Cardiac muscle cell (in vitro differentiated cells and primary cell): ENCODE measurements at places on chromosomes 2 and 18. TPM values are rescaled to one million over a fixed set of nuclear protein-coding genes. Genes with fewer than 3 reads are reported as not detected.

GRCh38 chr18:13392899-13393298 lies 174.3 kb downstream of the LDLRAD4 start:
- DNase-seq, result no peak

GRCh38 chr18:32975501-32975900 lies 202.7 kb upstream of the KLHL14 start:
- DNase-seq, result no peak

Gene ST8SIA5
- total RNA-seq, result 0.67 TPM in 1 of 2 replicates, not detected in the other

DNA sequence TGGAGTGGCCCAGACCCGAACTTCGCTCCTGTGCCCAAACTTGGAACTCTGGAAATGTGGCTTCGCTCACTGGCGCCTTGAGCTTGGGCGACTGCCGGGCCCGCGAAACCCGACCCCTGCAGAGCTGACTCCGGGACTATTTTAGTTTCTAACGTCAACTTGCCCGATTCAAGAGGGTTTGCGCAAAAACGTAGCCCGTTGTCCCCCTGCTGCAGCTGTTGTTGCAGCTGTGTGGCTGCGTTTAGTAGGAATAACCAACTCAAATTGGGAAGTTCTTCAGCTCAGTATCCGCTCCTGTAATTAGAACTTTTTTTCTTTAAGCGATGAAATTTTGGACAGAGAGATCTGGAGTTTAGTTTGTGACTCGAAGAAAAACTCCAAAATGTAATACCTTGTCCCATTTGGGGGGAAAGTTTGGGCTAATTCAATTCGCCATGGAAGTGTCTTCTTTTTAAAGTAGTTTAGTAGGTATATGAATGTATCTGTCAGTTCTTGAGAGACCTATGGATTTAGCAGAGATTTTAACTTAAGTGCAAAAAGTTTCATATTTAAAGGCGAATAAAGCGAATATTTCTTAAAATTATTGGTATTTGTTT lies 559 bp downstream of the MYL12A start:
- peak; percentile 56 for DNase-seq

DNA sequence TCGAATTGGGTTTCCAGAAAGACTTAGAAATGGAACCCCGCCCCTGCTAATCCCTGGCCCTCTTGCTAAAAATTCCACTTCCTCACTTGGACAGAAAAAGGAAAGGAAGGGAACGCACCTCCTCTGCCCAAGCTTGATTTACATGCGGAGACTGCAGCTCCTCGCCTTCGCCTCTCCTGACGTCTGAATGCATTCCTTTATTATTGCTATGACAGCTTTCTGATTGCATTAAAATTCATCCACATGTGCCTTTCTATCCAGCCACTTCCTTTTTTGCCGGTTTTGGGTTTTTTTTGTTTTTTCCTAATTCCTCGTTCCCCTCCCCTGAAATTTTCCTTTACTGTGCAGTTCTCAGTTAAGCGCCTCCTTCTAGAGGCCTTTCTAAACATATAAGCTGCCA lies 287.8 kb downstream of the CELF4 start:
- no peak for DNase-seq

- DNase-seq, result no peak
Observed at GRCh38 chr2:11356764-11357163, 12.3 kb upstream of the ROCK2 start.

Gene KLHL14
- 69.8 and 88.0 TPM in 2 replicates for total RNA-seq

Gene ASXL3
- 8.0 and 10.0 TPM in 2 replicates for total RNA-seq

DNA sequence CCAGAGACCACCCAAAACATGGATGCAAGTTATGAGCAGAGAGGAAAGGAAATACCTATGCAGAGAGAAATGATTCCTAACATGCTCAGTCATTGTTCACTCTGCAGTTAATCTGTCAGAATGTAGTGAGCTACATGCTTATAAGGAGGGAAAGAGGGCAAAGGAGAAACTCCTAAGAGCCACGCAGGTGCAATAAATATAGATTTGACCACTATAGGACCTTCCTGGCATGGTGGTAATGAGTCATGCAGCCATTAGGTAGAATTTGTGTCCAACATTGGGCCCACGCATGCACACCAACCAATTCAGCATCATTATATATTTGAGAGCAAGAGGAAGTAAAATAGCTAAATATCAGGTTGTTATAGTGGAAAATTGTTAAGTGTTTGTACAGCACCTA lies 699.9 kb downstream of the DSC3 start:
- DNase-seq, result no peak

Gene DUSP11
- 15.2 and 16.9 TPM in 2 replicates for total RNA-seq

DNA sequence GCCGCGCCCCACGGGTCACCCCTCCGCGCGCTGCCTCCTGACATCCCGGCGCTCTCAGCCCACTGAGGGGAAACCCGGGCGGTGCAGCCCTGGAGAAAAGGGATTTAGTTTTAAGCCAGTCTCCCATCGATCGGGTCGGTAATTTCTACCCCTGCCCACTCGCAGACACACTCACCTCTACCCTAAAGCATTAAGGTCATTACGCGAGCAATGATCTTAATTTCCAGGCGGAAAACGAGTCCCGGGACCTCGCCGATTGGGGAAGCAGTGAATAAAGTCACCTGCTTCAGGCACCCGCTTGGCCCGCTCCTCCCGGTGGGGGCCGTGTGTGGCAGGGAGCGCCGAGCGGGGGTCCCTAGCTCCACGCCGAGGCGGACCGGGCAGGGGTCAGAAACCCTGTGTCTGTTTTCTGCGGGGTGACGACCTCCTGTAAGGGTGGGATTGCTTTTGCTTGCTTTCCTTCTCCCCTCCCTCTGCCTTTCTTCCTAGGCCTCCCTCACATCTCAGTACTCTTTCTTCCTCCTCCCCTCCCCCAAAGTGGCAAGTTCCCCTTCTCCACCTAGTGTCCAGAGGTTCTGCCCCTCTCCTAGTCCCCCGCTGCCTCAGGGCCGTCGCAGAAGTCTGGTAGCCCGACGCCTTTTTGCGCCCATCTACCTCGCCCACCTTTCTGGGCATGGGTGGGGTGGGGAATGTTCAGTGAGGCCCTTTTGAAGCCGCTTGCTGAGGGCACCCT lies 142.6 kb downstream of the MEIS1 start:
- peak; percentile 52 for DNase-seq

Gene CROCC2
- total RNA-seq, result not detected in 2 replicates

DNA sequence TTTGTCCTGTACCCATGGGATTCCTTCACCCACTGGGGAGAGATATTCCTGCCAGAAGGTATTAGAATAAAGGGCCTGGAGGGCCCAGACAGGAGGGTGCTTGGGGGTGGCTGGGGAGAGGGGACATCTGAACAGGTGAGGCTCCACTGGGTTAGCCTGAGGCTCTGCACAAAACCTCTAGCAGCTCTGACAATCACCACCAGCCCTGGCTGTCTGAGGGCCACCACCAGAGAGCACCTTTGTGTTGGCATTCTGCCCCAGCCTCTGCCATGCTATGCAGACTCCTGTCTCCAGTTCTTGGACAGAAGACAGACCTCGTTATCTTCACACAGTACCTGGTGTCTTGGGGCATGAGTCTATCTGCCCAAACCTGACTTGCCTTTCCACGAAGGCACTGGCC lies 25.3 kb downstream of the SLC16A14 start:
- DNase-seq, result no peak

Gene KIF1A
- total RNA-seq, result 8.0 and 14.1 TPM in 2 replicates

DNA sequence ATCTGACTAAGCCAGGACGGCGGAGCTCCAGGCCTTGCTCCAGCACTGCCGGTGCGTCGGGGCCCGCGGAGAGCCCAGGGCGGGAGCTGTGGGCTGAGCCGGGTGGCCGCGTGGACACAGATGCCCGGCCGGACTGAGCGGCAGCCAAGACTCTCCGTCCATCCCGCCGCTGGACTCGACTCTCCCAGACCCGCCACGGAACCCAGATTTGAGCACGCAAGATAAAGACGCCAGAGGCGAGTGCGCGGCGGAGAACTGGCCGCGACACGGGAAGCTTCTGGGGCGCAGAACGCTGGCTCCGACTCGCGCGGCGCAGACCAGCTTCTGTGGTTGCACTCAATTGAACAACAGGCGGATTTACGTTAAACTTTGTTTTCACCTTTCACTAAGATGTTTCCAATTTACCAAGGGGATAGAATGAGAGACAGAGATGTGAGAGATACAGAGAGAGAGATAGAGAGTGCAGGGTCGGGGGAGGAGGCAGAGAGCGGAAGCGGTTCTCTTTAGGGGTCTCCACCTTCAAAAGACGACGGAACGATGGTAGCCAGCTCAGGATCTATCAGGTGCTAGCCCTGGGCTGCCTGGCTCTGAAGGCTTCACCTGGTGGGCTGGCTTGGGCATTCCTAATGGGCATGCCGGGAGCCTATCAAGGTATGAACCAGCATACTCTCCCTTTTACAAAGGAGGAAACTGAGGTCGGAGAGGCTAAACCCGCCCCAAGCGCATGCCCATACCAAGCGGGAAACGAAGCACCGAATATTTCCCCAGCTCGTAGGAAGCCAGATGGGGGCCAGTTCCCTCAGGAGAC lies 10.4 kb upstream of the EN1 start:
- DNase-seq, result no peak

Gene BUB1
- total RNA-seq, result 17.3 and 64.2 TPM in 2 replicates

Gene MTCL1
- total RNA-seq, result 4.7 and 9.6 TPM in 2 replicates

DNA sequence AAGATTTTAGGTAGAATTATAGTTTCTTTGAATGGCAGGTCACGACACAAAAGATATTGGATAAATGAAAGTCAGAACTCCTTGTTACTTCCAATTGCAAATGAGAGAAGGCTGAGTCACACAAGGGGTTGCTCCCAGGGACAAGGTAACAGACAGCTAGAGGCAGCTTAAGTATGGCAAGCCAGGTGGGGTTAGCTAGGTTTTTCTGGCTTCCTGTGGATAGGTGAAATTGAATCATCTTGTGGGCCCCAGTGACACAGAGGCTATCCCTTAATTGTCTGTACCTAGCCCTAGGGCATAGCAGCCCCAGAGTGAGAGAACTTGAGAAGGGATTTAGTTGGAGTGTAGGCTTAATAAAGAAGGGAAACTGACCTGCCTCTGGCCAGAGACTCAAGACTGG lies 407.7 kb upstream of the SLC8A1 start:
- DNase-seq, result no peak

GRCh38 chr18:78771496-78772359 lies 207.9 kb upstream of the SALL3 start:
- no peak for DNase-seq

GRCh38 chr2:156023229-156023869 lies 309.2 kb downstream of the NR4A2 start:
- no peak for DNase-seq

GRCh38 chr2:47010176-47010575 lies 94.6 kb upstream of the MCFD2 start:
- no peak for DNase-seq

DNA sequence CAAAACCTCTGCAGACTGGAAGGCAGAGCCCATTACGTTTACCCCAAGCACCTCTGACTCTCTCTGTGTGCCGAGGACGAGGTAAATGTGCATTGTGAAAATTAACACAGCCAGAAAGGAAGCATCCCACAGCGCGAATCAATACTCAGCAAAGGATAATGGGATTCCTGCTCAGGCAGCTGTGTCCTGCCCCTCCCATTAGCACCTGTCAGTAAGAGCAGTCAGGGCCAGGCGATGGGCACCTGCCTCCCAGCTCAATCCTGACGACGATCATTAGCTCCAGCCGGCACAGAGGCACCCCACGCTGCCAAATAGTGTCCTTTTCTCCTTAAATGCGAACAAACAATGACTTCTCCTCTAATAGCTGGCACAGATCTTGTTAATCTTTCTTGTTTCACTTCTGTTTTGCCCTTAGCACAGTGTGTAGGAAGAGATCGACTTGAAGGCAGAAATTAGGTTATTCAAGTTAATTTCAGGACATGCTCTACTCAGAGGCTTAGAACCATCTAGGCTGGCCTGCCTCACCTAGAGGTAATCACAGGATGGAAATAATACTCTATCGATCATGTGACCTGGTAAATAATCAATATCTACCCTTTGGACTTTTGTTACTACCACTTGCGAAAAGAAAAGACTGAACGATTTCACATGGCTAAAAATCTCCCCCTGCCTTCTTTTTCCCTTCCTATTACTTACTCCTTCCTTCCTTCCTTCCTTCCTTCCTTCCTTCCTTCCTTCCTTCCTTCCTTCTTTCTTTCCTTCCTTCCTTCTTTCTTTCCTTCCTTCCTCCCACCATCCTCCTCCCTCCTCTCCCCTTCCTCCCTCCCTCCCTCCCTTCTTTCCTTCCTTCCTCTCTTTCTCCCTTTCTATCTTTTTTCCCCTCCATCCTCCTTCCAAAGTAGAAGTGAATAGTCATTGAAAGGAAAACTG lies 487.9 kb upstream of the ID2 start:
- no peak for DNase-seq

GRCh38 chr2:175034716-175035115 lies 29.5 kb upstream of the CHN1 start:
- DNase-seq, result no peak

Gene PROC
- total RNA-seq, result not detected in 2 replicates

GRCh38 chr18:31093880-31094279 lies 8.3 kb downstream of the DSC2 start:
- no peak for DNase-seq

GRCh38 chr2:133748007-133748700 lies 179.9 kb upstream of the NCKAP5 start:
- no peak for DNase-seq

DNA sequence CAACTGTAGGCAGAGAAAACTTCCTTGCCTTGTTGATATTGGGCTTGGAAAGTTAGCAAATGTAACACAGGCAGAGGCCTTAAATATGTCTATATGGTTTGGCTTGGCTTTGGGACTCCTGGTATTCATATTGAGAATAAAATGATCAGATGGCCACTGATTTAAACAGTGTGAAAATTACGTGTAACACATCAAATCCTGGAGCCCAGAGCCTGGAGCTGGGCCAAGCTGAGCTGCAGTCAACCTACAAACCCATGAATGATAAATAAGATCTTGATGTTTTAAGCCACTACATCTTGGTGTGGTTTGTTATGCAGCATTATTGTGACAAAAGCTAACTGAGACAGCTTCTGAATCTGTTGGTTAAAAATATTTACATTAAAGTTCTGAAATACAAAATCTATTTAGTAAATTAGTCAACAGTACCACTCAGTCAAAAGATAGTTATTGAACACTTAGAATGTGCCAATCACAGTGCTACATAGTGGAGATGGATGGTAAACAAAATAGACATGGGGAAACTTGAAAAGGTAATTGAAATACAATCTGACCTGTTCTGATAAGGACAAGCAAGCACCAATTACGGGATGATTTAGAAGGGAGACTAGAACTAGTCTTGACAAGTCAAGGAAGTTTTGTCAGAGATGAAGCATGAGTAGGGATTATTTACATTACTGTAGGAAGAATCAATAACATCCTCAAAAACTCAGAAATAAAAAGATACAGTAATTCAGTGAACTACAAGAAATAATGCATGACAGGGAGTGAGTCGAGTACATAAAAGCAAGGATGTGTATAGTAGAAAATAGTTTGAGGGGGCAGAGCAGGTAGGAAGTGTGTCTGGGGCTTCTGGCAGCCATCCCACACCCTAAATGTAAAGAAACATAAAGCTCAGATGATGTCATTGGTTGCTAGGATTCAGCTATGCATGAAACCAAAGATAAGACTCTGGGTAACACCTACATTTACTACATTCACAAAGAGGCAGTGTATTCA lies 157.7 kb downstream of the HNMT start:
- DNase-seq, result no peak
